ENCODE measurements at places on chromosomes 5 and 9. TPM values are rescaled to one million over a fixed set of nuclear protein-coding genes. Genes with fewer than 3 reads are reported as not detected.

Gene KIAA1958
- 4.5 TPM for total RNA-seq

DNA sequence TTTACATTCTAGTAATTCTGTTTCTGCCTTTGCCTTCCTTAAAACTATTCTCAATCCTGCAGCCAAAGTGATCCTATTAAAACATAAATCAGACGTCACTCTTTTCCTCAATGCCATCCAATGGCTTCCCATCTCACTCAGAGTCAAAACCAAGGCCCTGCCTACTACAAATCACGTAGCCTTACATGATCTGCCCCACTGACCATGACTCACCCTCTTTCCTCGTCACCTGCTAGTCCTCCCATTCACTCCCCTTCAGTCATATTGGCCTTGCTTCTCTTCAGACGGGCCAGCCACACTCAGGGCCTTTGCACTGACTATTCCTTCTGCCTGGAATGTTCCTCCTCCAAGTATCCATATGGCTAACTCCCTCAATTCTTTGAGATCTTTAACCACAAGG is 39.0 kb upstream of the DMXL1 start:
- DNase-seq: no peak

DNA sequence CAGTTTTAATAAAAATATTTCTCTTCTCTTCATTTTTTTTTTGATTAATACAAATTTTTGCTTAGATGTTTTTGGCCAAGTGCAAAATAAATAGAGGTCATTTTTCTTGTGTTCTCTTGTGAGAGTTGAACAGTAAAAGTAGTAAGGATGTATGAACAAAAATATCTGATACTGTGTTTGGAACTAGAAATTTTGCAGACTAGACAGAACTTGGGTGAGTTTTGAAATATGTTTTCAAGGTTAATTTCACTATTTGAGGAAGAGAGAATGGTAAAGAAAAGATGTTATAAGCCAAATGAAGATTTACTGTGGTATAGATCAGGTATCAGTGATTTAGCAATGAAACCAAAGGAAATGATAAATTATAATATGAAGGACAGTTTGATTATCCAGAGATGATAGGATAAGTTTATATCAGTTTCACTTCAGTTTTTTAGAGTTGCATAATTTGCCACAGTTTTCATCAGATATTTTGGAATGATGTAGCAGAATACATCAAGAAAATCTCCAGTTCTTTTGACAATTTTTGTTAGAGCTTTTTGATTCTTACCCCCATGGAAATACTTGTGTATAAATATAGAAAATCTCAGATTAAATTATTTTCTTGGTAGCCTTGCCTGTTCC is 147.9 kb upstream of the VCAN start:
- DNase-seq: no peak

- DNase-seq: peak; percentile 93
These were observed 16.6 kb downstream of the SH3PXD2B start for GRCh38 chr5:172437445-172438318.

GRCh38 chr5:150645070-150645700 is 4.7 kb downstream of the SYNPO start:
- peak; percentile 93 for DNase-seq

Gene BNIP1
- total RNA-seq: 11.6 TPM

Gene PCSK5
- 84.2 TPM for total RNA-seq

Gene CTNND2
- total RNA-seq: 1.6 TPM

GRCh38 chr5:137609127-137609526 is 110.0 kb upstream of the SPOCK1 start:
- DNase-seq: no peak

DNA sequence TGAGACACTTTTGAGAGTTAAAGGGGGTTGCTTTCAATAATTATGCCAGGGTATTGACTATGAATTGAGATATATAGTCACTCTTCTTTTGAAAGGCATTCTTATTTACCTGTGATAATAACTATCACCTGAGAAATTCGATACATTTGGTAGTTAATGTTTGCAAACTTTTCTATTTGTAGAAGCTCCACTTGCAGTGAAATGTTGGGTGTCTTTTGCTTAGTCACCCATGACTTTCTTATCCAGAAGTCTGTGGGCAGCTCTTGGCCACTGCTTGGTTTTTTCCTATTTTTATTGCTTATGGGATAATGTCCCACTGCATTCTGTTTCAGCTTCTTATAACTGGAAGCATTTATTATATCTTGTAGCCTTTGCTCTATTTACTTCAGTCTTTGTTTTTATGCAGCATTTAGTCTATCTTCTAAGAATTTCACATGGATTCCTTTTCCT is 3.9 kb downstream of the MACIR start:
- no peak for DNase-seq

DNA sequence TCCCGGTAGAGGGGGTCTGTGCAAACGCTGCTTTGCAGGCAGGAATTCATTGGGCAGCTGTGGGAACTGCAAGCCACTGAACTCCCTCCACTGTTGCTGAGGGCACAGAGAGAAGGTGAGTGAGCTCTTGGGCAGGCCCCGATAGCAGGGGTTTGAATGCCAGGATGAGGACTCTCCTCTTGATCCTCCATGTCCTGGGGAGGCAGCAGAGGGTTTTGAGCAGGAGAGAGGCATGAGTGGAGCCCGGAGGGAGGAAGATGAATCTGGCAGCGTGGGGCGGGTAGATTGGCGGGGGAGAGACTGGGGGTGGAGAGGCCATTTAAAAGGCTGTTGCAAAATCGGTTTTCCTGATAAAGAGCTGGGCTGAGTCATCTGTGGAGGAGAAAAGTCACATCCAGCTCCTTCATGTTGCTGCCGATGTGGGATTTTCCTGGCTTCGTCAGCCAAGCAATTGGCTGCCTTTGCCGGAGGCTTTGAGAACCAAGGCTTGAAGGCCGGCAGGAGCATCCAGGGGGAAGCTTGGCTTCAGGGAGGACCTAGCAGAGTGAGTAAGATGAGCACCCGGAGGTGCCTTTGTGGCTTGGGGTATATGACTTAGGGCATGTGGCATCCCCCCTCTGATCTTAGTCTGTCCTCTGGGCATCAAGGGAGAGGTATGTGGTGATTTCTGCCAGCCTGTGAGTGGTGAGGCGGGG is at the start of gene SYNPO:
Gene SYNPO, plus strand, starts transcription at position 350 of the 695 bp plus-strand sequence. CDS start 7,616 bp downstream, outside the sequence.
- peak; percentile 91 for DNase-seq

Gene RANBP17
- total RNA-seq: 24.3 TPM

Gene F12
- total RNA-seq: 0.38 TPM

DNA sequence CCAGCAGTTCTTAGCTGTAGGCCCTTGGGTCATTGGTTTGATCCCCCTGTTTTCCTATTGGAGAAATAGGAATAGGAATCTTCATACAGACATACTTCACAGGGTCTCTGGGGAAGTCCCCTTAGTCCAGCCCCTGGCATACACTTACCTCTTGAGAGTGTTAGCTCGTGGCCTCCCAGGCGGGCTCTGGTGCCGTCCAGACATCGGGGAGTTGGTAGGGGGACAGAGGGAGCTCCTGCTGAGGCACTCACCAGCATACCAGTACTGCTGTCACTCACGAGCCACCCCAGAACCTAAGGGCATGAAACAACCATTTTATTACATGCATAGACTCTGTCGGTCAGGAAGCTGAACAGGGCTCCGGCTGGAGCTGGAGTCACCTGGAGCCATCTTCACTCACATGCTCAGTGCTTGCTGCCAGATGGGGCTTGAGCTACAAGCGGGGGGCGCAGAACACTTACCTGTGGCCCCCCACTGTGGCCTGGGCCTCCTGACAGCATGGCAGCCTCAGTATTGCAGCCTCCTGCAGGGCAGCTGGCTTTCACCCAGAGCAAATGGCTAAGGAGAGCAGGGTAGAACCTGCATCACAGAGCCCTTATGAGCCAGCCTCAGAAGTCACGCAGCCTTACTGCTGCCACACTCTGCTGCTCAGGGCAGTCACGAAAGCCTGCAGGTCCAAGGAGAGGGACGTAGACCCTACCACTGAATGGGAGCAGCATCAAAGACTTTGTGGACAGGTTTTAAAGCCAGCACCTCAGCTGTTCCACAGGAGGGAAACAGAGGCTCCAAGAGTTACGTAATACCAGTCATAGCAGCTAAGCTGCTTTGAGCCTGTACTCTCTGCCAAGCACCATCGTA is 58.3 kb upstream of the ANGPTL2 start:
- DNase-seq: peak; percentile 78

GRCh38 chr5:98368141-98368540 is 405.3 kb upstream of the RGMB start:
- no peak for DNase-seq

GRCh38 chr5:27474395-27474794 is 436.0 kb upstream of the CDH9 start:
- DNase-seq: no peak

DNA sequence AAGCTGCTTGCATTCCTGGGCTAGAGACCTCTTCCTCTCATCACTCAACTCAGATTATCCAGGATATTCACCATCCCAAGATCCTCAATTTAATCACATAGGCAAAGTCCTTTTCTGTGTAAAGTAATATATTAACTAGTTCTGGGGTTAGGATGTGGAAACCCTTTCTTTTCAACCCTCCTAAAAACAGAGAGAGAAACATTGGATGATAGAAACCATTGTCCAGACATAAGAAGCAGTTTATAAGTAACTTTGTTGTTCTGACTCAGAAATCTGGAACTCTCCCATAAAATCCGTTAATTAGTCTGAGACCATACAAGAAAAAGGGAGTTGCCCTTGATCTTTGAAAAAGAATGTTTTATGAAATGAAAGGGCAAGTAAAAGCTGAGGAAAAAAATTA is 817.1 kb upstream of the CDH9 start:
- DNase-seq: no peak

DNA sequence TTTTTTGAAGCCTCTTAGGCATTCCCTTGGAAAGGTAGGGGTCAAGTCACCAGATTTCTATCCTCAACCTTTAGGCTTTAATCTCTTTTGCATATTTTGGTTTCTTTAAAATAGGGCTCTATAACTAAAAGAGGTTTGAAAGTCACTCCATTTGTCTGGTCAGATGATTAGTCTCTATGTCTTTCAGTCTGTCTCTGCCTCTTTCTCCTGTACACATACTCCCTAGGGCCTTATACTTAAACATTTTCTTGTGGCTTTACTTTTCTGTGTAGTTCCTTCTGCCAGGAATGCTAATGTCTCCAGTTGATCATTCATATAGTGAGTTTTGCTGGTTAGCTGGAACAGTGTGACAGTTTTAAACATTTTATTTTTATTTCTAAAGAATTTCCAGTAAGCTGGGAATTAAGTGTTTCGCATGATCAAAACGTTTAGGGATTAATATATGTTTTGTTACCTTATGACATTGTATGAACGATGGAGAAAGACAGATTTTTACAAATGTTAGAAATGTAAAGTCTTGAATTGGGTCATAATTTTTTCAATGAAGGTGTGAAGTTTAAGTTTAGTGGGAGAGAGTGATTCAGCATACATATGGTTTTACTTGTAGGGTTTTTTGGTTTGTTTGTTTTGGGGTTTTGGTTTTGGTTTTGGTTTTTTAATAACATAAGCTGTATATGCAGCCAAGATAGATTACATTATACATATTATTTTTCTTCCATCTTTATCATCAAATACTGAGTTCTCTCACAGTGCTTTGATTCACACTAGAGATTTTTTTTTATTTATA is 90.6 kb downstream of the ZCCHC7 start:
- DNase-seq: no peak

DNA sequence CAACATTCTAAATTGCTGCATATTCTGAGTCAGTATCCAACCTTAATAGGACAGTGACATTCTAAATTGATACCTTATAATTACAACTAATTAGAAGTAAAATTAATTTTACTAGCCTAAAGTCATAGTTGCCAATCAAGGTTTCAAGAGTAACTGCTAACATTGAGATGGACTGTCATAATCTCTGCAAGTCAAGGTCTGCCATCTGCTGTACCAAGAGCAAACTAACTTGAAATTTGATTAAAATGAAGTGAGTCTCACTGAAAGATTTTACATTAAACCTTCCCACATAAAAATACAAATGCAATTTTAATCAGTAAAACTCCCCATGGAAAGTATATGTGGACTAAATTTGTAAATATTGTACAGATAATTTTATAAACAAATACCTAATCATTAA is 235.3 kb downstream of the PRDM9 start:
- no peak for DNase-seq

DNA sequence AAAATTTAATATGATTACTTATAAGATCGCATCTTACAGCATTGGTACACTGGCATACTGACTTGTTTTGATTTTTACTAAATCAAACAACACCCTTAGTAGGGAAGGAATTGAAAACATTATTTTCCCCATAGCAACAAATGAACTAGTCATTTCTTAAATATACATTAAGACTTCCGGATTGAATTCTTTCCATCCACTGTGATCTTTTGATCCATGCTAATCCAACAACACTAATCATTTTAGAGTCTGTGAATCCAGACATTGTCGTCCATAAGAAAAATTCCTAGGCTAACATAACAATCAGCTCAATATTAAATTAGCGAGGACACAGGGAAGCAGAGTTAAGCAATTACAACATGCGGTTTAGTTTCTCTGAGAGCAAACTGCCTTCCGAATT is 21.6 kb upstream of the ERAP1 start:
- DNase-seq: no peak

DNA sequence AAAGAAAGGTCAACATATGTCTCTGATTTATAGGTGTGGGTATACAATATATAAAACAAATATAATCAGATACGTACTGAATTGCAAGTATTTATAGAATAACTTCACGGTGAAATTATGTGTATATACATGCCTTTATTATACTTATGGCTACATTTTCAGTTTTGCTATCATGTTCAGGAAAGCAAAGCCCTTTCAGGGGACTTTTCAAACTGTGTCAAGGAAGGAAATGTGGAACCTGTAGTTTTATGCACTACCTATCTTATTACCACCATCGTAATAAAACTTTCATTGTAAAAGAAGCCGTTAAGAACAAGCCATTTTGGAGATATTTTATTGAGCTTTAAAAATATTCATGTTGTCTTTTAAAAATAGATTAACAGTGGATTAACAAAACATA is 257.2 kb downstream of the PJA2 start:
- DNase-seq: no peak

DNA sequence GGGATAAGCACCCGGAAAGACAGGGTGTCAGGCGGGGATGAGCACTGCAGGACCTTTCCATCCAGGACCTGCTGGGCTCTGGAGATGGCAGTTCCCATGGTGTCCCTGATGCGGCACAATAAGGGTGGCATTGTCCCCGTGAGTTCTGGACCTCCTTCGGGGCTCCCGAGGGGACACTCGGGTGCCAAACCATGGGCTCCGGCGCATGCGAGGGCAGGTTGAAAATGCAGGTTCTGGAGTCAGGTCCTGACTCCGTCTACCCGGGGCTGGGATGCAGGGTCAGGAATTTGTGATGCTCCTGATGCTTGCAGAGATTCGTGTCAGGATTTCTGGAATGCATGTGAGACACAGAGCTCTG is 682 bp downstream of the FCN2 start:
- DNase-seq: no peak

Gene CTXN3
- total RNA-seq: not detected

DNA sequence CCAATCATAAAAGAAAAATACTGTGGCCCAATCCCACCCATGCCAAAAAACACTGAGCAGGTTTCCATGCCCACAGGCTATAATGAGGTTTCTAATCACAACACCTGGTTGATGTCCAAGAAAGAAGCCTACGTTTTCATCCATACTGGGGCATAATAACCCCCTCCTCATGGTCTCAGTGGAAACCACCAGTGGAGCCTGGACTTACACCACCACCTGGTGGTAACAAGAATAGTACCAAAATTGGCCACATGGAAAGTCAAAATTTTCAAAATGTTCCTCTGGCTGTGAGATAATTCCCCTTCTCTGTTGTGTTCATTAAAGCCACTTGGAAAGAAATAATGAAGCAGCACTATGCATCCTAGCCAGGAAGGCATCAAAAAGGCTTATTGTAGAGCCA is 687.3 kb upstream of the ST8SIA4 start:
- DNase-seq: no peak

- no peak for DNase-seq
These were observed 27.2 kb downstream of the NEK6 start for GRCh38 chr9:124284940-124285441.

GRCh38 chr5:69374911-69375446 is 5.4 kb downstream of the RAD17 start:
- DNase-seq: no peak

Gene SH3PXD2B
- 114 TPM for total RNA-seq
